ENCODE measurements at places on chromosomes 6 and 20.

- DNase-seq = no peak
Observed at GRCh38 chr20:13041574-13042457, 33.0 kb downstream of the SPTLC3 start.

- DNase-seq = no peak
Observed at GRCh38 chr6:42694586-42694985, 27.8 kb downstream of the PRPH2 start.

DNA sequence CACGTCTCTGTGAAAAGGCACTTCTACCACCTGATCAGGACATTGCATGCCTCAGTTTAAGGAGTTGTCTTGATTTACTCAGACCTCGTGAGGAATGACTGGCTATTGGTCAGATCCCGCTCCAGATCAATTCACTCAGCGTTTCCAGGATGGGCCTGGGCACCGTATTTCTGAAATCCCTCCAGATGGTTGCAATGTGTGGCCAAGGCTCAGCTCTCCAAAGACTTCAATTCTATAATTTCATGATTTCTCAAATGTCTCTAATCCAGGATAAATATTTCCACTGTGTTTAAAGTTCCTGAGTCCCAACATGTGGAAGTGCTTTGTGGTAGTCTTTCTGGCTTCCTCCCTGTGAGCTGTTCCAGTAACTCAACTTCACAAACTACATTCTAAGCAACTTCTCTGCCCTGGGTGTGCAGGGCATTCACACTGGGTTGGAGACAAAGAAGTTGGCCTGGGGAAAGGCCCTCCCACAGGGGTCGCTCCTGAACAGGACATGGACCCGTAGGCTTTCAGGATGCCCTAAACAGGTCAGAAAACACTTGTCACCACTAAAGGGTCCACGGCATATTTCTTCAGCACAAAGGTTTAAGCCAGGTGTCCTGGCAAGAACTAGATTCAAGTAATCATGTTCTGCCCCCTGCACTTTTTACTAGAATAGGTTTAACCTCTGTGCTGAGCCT is 212.1 kb downstream of the WDR27 start:
- DNase-seq = no peak

- DNase-seq = no peak
Observed at GRCh38 chr6:90253631-90254030, 43.0 kb downstream of the BACH2 start.

GRCh38 chr6:144104898-144105487 is 9.6 kb upstream of the SF3B5 start:
- no peak for DNase-seq

DNA sequence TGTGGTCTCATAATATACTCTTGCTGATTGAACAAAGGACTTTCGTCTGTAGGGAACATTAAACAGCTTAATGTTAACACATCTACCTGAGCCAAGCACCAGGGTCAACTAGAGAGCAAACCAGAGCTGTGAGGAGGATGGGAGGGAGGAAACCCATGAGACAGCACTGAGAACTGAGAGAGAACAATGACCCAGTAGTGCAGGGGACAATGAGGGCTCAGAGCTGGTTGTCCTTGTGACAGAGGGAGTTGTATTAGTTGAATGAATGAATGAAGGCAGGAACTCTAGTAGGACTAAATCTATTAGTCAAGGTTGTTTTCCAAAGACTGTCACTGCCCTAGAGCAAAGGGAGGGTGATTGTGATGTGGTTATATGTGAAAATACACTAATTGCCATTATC is 28.2 kb upstream of the GSTA4 start:
- DNase-seq = no peak

GRCh38 chr6:98433325-98434056 is 400.9 kb upstream of the POU3F2 start:
- DNase-seq = no peak

GRCh38 chr6:167755461-167755860 is 71.2 kb upstream of the AFDN start:
- DNase-seq = no peak

- no peak for DNase-seq
Observed at GRCh38 chr6:130744576-130745366, 82.4 kb upstream of the SMLR1 start.

DNA sequence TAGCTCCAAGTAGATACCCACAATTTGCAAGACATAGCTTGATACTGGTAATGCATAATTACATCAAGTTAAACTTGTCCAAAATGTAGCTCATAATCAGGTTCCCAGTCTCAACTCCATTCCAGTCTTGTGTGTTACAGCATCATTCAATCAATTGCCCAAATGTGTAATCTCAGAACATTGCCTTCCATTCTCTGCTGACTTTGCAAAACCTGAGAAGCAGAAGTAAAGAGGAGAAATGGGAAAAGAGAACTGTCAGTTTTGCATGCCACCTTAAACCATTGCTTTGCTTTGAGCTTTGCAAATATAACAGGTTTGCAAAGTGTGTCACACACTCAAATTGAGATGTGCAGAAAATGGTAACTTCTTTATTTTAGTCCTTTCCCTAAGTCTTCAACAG is 40.3 kb upstream of the CNKSR3 start:
- no peak for DNase-seq

GRCh38 chr6:169700296-169700695 is 1.5 kb downstream of the WDR27 start:
- DNase-seq = no peak

- DNase-seq = no peak
Observed at GRCh38 chr6:158040804-158041347, 59.2 kb downstream of the SYNJ2 start.

- no peak for DNase-seq
Observed at GRCh38 chr6:118881440-118882313, 12.3 kb upstream of the ASF1A start.

DNA sequence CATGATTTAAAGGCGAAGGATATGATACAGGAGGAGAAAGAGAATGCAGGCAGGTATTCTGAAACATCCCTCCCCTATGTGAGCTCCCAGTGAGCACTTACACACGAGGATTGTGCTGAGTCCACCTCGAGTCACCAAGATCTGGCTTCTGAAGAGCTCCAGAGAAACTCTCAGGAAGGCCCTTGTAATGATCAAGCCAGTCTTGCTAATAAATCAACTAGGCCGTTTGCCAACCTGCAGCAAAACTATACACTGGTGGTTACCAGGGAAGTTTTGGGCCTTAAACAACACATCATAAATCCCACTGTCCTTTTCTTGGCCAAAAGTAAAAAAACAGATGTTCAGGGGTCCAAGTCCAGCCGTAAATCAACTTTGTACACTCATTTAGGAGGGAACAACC is 79.2 kb downstream of the STXBP5 start:
- no peak for DNase-seq

DNA sequence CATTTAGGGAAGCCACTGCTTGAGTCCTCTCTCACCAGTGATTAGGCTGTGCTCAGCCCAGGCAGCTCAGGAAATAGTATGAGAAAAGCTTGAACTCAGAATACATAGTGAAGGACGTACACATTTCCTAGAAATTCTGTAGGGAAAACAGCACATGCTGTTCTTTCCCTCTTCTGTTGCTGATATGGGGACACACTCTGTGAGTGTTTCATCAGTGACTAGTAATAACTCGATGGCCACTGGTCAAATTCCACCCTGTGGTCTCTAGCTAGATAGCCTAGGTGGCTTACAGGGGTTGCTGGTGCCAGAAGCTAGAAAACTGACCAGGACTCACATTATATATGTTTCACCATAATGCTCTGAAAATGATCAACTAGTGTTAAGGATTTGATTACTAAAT is 259.8 kb upstream of the SOX4 start:
- no peak for DNase-seq

DNA sequence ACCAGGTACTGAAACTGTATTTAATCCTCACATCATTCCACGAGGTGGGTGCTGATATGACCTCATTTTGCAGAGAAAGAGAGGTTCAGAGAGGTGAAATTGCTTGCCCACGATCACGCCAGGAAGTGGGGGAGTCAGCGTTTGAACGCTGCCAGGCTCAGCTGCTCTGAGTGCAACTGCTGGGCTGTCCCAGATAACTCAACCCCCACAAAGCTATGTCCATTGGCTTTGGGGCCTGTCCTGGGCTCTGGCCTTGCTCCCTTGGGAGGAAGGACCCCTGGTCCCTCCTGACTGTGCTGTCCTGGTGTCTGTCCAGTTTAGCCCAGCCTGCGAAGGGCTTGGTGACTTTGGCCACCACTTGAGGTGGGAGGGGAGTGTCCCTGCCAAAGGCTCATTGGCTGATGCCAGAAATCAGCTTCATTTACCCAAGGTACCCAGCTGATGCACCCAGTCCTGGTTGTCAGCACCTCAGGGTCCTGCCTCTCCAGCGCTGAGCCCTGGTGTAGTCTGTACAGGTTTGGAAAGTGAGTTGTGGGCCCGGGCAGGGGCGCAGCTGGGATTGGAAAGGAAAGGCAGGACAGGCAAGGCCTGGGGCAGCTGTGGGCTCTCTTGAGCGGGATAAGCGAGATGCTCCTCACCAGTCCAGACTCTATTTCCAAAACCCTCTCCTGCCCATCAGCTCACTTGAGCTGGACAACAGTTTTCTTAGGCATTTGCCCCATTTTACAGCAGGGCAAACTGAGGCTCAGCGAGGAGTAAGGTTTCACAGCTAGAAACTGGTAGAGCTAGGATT is 38.5 kb downstream of the SUN5 start:
- DNase-seq = no peak

DNA sequence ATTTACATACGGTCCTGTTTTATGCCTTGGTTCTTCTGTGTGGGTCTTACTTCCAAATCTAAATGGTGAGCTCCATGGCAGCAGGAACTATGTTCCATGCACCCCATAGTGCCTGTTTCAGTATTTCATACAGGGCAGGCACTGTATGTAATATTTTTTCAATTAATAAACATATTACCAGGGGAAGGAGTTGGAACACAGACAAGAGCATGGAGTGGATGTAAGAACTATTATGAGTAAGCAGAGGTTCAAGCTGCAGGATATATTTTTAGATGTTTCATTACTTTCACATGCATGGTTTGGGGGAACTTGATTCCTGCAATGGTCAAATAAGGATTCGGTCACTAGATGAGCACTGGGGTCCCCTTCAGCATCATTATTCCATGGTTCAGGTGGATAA is 108.3 kb downstream of the KIF13A start:
- no peak for DNase-seq

DNA sequence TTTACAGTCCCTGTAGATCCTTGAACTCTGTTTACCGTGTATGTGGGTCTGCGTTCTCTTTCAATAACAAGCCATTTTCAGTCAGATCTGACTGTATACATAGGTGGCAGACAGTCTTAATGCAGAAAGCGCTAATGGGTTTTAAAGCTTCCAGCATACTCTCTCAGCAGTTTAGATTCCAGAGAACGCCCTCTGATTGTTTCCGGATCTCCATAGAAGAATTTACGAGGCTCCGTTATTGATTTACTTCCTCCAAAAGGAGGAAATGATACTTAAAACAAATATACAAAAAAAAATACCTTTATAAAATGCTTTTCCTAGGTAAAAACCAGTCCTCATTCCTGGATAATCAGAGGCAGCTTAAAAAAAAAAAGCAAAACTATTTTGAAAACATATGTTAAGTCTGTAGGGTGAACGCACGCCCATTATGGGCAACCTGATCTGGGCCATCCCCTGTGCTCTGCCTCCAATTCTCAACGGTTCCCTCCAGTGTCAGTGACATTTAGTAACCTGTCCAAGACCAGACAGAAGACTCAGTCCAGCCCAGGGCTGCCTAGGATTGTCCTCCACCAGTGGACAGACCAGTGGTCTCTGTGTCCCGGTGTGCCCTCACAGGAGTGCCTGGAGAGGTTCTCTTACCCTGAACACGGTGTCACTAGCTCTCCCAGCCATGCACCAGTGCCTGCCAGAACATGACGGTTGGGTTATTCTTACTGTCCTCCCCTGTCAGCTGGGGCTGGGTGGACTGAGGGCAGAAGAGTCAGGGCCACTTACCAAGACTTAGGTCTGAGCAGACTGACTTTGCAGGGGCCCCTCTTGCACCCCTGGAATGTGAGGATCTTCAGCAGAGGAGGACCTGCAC is 217.3 kb downstream of the ARID1B start:
- no peak for DNase-seq

DNA sequence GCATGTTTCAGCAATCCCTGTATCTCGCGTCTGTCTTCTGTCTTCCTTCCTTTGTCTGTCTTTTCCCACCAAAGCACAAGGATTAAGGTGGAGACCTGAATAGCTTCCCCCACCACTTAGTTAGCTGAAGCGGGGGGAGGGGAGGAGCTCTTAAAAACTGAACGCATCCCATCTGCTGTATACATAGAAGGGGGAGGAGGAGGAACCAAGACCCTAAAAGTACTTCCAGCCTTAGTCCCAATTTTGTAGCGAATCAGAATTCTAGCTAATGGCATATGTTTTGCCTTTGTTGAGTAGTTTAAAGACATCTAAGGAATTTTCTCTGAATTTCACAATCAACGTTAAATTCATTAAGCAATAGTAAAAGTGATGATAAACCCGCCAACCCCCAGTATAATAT is 47.9 kb downstream of the GNAS start:
- DNase-seq = no peak

DNA sequence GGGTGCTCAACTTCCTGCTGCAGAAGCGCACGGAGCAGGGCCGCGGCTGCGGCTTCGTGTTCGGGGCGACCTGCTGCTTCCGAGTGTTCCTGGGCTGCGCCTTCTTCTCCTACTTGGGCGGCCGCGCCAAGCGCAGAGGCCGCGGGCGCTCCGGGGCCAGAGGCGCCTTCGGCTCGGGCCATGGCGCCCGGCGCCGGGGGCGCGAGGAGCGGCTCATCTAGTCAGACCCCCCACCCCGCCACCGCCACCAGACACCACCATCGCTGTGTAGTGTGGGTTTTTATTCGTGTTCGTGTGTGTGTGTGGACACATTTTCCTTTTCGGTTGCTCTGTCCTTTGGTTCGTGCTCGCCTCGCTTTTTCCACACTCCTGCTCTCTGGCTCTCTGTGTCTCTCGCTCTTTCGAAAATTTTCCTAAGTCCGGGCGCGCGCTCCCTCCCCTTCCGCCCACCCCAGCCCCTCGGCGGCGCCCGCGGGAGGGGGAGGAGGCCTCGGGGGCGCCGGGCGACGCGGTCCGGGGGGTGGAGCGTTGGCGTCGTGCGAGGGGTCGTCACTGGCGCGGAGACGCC is 38.1 kb downstream of the GNAS start:
- DNase-seq = peak; percentile 65

GRCh38 chr6:156556811-156557210 is 220.4 kb upstream of the ARID1B start:
- DNase-seq = no peak

- DNase-seq = no peak
Observed at GRCh38 chr6:16436550-16436949, 198.2 kb downstream of the GMPR start.

DNA sequence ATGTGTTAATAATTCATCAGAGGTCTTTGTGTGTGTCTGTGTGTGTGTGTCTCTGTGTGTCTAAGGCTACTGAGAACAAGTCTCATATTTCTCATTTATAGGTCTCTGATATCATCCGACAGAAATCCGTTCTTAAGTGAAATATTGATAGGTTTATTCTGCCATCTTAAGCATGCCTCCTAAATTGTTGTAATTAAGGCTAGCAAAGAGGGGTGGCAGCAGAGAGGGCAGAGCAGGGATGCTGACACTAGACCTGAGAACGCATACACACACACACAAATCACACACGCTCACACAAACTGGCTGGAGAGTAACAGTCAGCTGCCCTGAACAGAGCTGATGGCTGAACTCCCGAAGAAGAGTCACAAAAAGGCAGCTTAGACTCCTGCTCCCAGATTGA is 84.9 kb upstream of the LRFN2 start:
- DNase-seq = no peak

- no peak for DNase-seq
Observed at GRCh38 chr20:41524980-41525613, 93.1 kb downstream of the CHD6 start.

- DNase-seq = no peak
Observed at GRCh38 chr20:35650632-35651031, 14.1 kb downstream of the CPNE1 start.
